ENCODE measurements at places on chromosomes 1 and 21.
A peak's percentile ranks its signal among the peaks of the same experiment; 100 is the strongest.

GRCh38 chr1:193957556-193958095 is 771.2 kb upstream of the B3GALT2 start:
- DNase-seq = no peak

DNA sequence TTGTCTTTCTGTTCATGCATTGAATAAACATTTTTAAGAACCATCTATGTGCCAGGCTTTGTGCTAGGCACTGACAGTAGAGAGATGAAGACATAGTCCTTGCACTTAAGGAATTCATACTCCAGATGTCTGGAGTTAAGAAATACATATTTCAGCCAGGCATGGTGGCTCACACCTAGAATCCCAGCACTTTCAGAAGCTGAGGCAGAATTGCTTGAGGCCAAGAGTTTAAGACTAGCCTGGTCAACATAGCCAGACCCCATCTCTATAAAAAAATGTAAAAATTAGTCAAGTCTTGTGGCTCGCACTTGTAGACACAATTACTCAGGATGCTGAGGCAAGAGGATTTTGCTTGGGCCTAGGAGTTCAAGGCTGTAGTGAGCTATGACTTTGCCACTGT is 18.6 kb upstream of the YTHDF2 start:
- DNase-seq = no peak

- no peak for DNase-seq
Measured at GRCh38 chr1:223752721-223753515, 40.6 kb downstream of the CAPN2 start.

DNA sequence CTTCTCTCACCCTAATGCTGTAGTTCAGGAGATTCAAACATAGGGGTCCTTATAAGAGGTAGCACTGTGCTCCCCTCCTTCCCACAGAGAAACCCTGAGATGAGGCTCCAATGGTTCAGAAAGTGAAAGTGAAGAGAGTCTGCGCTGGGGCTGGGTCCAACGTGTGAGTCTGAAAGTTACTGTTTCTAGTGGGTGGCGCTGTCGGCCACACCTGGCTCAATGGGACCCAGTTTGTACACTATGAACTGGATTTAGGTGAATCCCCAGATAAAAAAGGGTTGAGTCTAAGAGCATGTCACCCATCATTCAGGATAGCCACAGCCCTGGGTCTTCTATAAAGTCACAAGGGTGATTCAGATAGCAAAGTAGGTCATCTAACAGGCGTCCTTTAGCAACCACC is 2.8 kb downstream of the SMCP start:
- DNase-seq = no peak

DNA sequence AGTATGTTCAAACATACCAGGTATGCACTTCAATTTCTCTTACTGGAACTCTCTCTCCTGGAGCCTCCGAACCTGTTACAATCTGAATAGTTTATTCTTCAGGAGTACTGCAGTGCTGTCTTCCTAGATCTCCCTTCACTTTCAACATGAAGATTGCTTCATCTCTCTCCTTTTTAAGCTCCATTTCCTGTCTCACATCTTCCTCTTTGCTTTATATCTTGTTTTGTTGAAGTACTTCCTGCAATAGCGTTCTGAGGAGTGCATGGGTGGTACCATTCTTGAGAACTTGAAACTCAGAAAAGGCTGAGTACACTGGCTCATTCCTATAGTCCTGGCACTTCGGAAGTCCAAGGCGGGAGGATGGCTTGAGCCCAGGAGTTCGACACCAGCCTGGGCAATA is 15.7 kb upstream of the C1orf146 start:
- DNase-seq = no peak

DNA sequence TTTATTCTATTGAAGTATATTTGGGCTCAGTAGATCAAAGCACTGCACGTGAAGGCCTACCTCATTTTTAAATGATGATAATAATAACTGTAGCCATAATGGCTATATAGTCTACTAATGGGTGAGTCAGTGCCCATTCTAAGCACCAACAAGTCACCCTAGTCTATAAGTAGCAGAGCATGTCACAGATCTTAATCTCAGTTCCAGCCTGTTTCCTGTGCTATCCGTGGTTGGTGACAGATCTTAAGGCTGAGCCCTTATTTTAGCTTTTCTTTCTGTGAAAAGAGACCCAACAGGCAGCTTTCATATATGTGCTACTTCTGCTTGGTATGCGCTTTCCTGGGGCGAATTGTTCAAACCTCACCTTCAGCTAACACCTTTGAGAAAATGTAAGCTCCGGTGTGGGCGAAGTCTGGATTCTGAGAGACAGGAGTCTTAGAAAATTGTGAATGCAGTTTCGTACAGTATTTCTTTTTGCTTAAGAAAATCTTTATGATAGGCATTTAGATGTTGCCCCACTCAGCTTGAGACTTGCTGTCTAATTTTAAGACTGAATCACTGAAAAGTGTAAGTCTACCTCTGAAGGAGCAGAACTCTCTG is 59.6 kb downstream of the FMN2 start:
- DNase-seq = no peak

GRCh38 chr1:46408356-46409062 is 14.4 kb downstream of the FAAH start:
- DNase-seq = no peak

DNA sequence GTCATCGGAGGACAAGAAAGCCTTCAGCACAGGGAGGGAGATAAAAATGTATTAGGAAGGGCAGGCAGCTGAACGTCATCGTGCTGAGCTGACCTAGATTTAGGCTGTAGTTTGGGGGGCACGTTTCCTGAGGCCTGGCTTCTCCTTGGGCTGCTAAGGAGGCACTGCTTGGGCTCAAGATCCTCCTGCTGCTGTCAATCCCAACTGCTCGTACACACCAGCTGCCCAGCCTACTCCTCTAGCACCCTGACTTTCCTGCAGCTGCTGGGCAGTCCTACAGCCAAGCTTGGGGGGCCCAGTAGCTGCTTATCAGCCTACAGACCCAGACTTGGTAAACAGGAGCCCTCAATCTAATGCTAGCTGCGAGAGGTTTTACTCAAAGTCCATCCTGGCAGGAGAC is 6.2 kb downstream of the TMEM35B start:
- no peak for DNase-seq

DNA sequence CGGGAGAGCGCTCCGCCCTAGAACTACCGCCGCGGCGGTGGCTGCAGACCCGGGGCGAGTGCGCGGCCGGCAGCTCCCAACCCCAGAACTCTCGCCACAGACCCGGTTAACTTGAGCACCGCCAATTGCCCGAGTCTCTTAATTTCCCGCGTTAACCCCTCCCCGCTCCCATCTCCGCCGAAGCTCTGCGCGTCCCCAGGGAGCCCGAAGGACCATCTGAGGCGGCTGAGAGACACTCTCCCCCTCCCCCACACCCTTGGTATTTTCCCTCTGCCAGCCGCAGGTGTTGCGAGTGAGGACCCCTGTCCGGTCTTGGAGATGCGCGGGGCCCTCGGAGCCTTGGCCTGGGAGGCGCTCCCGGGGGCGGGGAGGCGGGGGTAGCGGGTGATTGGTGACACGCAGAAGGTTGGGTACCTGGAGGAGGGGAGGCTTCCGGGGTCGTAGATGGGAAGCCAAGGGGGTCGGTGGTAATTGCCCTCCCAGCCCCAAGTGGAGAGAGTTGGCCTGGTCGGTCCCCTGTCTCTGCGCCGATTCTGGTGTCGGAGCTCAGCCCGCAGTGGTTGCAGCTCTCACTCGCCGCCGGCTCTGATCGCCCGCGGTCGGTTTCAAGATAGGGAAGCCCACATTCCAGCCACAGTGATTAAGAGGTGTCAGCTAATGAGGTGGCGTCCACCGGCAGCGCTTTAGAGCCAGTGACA is 858 bp upstream of the SUSD4 start:
- DNase-seq = no peak

DNA sequence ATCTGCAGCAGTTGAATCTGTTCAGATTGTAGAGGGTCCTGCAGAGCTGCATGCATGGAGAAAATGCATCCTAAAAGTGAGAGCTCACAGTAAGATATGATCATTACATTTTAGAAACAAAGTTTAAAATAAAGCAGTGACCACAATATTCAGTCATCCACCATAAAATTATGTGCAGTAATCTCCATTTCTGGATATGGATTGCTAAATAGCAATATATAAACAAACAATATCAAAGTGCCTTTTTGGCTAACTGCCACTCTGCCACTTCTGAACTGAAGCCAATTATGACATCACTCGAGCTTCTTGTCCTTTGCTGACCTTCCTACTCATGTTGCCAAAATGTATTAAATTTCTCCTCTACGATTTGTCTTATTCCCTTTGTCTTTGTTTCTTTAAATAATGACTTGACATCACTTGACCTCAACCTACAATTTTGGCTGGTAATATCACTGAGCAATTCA is 262.0 kb upstream of the CXADR start:
- no peak for DNase-seq

- no peak for DNase-seq
Measured at GRCh38 chr1:30838996-30839395, 69.6 kb downstream of the SDC3 start.

- no peak for DNase-seq
Measured at GRCh38 chr1:233916706-233917105, 12.2 kb downstream of the SLC35F3 start.

- DNase-seq = no peak
Measured at GRCh38 chr1:53517821-53518352, 58.7 kb downstream of the DMRTB1 start.

GRCh38 chr1:212437179-212437798 is 4.6 kb downstream of the NENF start:
- DNase-seq = no peak

DNA sequence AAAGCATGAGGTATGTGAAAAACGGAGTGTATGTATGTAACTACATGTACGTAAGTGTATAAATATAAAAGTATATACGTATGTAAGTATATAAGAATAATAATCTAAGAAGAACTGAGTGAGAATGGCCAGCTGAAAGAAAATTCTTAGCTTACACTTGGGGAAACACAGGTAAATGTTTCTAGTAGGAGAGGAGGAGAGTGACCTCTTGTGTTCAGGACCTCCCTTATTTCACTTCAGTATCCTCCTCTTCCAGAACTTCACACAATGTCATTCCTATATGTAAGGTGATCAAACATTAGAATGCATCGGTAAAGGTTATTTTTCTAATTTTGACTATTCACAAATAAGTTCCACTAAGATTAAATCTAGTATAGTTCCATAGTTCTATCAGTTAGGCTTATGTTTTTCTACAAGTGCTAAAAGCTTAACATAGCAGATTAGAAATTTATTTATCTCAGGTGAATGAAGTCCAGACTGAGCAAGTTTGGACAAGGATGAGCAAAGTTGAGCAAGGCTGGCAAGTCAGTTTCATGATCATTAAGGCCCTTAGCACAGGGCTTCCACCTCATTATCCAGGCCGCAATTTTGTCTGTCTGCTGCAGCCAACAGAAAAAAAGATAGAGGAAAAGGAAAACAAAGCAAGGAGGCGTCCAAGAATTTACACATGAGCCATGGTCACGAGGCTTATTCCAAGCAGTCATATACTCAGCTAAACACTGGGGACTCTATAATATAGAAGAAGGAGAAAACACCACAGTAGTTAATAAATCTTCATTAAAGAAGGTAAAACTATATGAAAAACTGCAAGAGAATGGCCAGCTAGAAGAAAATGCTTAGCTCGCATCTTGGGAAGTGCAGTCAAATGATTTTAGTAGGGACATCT is 7.1 kb upstream of the MROH9 start:
- DNase-seq = no peak

DNA sequence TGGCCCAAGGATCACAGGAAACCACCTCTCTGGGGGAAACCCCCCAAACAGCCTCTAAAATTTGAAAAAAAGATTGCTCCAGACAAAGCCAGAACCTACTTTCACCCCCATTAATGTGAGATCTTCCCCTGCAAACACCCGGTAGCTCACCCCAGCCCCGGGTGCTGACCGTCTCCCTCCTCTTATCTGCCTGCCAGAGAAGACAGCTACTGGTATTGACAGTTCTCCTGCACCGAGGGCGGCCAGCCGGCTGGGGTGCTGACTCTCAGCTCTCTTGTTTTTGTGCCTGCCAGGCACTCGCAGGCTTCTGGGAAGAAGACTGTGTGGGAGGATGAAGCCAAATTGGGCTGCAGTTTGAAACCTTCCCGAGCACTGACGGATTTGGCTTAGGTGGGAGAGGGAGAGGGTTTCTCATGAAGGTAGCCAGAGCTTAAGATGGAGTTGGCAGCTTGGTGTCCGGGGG is 48.2 kb downstream of the RASSF5 start:
- DNase-seq = peak; percentile 33

DNA sequence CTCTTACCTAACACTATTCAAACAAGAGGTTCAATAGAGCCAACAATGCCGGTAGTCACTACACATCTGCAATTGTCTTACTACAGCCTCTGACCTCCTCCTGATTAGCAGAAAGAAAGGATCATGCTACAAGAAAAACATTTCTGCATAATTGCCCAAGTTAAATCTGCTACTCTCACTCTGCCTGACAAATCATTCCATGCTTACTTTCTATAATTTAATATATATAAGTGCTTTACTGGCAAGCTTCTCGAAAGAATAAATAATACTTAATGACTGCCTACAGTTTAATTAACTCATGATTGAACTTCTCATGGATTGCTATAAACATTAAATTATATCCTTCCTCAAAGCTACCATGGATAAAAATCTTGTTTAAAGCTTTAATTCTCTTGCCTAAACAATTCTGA is 156.0 kb downstream of the SLC45A1 start:
- no peak for DNase-seq

DNA sequence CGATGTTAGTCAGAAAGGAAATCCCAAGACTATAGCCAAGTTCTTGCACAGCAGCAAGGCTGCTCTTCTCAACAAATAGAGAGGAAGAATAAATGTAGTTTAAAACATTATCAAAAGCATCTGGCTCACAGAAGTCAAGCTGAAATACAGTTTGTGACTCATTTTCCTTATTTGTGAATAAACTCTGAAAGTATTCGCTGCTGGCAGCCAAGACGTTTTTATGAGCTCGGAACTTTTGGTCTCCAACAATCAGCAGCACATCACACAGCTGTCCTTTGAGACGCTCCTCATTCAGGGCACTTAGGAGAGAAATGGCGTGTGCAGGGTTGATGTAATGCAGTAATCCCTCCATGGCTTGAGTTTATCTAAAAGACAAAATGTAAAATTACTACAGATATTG is 16.4 kb downstream of the ZBTB21 start:
- no peak for DNase-seq

- peak; percentile 82 for DNase-seq
Measured at GRCh38 chr1:145845514-145846161, at the start of gene NUDT17. NUDT17 (plus strand) TSS chr1:145845630; CDS start chr1:145845641, 11 bp downstream.

DNA sequence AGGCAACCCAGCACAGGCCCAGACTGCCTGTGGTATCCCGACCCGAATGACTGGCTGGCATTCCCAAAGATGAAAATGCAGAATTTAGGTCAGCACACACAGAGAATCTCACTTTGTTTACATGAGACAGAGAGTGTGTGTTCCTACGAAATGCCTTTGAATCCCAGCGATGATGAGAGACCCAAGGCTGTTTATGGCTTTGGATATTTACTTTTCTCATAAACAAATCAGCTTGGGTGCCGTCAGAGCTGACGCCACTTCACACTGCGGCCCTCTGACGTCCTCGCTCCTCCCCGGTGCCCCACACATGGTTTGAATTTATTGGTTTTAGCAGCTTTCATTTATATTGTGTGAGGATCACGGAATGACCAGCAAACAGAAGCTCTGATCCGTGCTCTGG is 18.7 kb downstream of the TRABD2B start:
- DNase-seq = no peak

DNA sequence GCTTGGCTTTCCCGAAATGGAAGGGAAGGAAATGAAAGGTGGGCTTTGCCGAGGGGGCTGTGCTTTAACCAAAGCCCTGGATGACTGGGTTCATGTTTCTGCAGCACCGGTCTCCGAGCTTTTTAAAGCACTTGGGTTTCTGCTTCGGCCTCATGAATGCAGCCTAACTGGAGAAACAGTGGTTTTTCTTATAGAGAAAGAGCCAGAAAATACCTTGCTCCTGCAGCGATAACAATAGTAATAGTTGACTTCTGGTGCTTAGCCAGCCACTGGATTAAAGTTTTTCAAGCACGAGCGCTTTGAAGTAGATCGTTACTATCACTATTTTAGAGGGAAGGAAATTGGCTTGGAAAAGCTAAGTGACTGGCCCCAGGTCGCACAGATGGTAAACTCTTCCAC is 500 bp upstream of the DOCK7 start:
- no peak for DNase-seq

Measured in HuH-7.5 (cell line).